ENCODE measurements at places on chromosomes 4 and X. TPM values are rescaled to one million over a fixed set of nuclear protein-coding genes. Genes with fewer than 3 reads are reported as not detected.
A peak's percentile ranks its signal among the peaks of the same experiment; 100 is the strongest.

Gene CXCL13
- total RNA-seq = not detected

Gene CXCL11
- not detected for total RNA-seq

GRCh38 chrX:84064164-84064563 is 123.8 kb downstream of the RPS6KA6 start:
- no peaks in the 10 kb centered on the region for H3K27me3 ChIP-seq
- H3K27ac ChIP-seq = no peak overlapping the region
- no peaks in the 10 kb centered on the region for H3K36me3 ChIP-seq

- no peak overlapping the region for H3K27ac ChIP-seq
- no peaks in the 10 kb centered on the region for H3K4me1 ChIP-seq
- no peaks in the 10 kb centered on the region for H3K36me3 ChIP-seq
- H3K27me3 ChIP-seq = no peaks in the 10 kb centered on the region
Observed at GRCh38 chr4:161291222-161291621, 872.6 kb downstream of the FSTL5 start.

GRCh38 chr4:118969359-118969758 is 80.7 kb downstream of the SYNPO2 start:
- H3K27me3 ChIP-seq = no peaks in the 10 kb centered on the region
- H3K4me1 ChIP-seq = peaks cover 29% of the 10 kb centered on the region
- no peaks in the 10 kb centered on the region for H3K36me3 ChIP-seq
- H3K27ac ChIP-seq = no peak overlapping the region
- no peak overlapping the region for H3K4me3 ChIP-seq

GRCh38 chrX:149629730-149630387 is 1.7 kb downstream of the TMEM185A start:
- peak overlapping the region; percentile 85 for H3K27ac ChIP-seq
- H3K4me1 ChIP-seq = peaks cover under 1% of the 10 kb centered on the region
- H3K4me3 ChIP-seq = peak overlapping the region; percentile 66
- DNase-seq = no peak
- H3K27me3 ChIP-seq = no peaks in the 10 kb centered on the region

DNA sequence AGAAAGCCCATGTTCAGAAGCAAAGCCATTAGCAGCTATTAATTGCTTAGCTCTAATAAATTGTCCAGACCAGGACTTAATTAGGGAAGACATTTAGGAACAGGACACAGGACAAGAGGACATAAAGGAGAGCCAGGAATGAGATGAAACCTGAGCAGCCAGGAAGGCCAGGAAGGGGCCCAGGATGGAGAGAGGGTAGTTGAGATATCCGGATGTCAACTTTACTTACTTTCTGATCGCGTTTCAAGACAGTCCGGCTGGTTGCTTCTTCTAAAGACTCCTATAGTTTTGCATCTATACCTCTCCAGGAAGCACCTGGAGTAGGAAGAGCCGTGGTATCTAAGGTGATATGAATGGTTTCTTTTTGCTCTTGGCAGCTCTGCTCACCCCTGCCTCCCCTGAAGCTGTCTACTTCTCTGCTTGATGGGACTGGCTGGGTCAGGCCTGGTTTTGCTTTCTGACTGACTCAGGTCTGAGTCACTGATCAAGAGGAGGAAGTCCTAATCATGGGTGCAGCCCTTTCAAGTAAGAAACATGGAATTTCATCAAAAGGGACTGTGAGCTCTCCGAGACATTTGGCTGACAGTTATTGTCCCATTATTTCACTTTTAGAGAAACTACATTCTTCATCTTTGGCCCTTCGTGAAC is 733.3 kb downstream of the RPA4 start:
- no peak overlapping the region for H3K4me3 ChIP-seq
- H3K4me1 ChIP-seq = no peaks in the 10 kb centered on the region
- H3K27ac ChIP-seq = no peak overlapping the region
- no peaks in the 10 kb centered on the region for H3K36me3 ChIP-seq
- H3K27me3 ChIP-seq = no peaks in the 10 kb centered on the region

DNA sequence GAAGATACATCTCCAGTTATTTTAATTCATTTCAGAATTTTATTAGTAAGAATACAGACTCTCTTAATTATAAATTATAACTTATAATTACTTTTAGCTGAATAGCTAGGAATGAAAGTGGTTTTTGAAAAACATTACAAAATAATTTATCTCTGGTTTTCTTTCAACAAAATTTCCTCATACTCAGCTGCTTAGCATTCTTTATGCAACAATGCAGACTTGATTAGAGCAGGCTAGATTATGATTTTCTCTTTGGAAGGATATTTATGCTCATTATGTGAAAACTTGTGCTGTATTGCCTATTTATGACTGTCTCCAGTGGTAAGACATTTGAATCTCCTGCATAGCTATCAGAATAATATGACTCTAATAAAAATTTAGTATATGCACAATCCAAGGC is 2023.7 kb downstream of the C4orf33 start:
- no peaks in the 10 kb centered on the region for H3K36me3 ChIP-seq
- DNase-seq = no peak
- no peaks in the 10 kb centered on the region for H3K4me1 ChIP-seq
- no peak overlapping the region for H3K27ac ChIP-seq

DNA sequence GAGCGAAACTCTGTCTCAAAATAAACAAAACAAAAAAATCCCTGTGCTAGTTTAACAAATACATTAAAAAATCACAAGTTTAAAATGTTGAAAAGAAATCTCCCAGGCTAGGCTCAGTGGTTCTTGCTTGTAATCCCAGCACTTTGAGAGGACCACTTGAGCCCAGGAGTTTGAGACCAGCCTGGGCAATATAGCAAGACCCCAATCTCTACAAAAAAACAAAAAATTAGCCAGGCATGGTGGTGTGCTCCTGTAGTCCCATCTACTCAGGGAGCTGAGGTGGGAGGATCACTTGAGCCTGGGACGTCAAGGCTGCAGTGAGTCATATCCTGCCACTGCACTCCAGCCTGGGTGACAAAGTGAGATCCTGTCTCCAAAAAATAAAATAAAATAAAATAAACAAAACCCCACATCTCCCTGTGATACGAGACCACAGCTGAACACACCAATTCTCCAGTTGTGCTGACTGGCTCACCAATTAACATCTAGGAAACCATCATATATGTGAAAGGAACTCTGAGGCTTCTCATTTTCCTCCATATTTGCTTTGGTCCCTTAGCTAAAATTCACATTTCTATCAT is 7.3 kb downstream of the RPS4X start:
- H3K27ac ChIP-seq = no peak overlapping the region
- no peaks in the 10 kb centered on the region for H3K4me1 ChIP-seq
- peak; percentile 50 for DNase-seq
- no peak overlapping the region for H3K4me3 ChIP-seq
- H3K27me3 ChIP-seq = no peaks in the 10 kb centered on the region

GRCh38 chr4:55768291-55768690 is 51.3 kb upstream of the EXOC1L start:
- DNase-seq = no peak
- H3K4me3 ChIP-seq = no peak overlapping the region
- no peaks in the 10 kb centered on the region for H3K4me1 ChIP-seq
- H3K27ac ChIP-seq = no peak overlapping the region
- no peaks in the 10 kb centered on the region for H3K36me3 ChIP-seq

DNA sequence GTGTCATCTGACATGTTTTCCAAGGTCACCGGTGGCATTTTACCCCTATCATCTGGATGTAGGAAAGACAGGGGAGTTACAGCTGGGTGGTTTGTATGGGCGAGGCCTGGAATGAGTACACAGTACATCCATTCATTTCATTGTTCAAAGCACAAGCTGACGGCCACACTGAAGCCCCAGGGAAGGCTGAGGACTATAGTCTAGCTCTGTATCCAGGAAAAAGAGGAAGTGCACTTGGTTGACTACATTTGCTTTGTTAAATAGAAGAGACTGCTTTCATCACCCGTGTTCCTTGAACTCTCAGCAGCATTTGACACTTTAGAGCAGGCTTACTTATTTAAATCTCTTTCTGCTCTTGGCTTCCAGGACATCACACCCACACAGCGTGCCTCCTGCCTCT is 1041.0 kb upstream of the TENM3 start:
- DNase-seq = no peak
- no peak overlapping the region for H3K27ac ChIP-seq
- H3K4me3 ChIP-seq = no peak overlapping the region
- H3K36me3 ChIP-seq = no peaks in the 10 kb centered on the region

Measured in cardiac muscle cell (in vitro differentiated cells and primary cell).